ENCODE measurements at places on chromosomes 2 and 18. TPM values are rescaled to one million over a fixed set of nuclear protein-coding genes. Genes with fewer than 3 reads are reported as not detected.

DNA sequence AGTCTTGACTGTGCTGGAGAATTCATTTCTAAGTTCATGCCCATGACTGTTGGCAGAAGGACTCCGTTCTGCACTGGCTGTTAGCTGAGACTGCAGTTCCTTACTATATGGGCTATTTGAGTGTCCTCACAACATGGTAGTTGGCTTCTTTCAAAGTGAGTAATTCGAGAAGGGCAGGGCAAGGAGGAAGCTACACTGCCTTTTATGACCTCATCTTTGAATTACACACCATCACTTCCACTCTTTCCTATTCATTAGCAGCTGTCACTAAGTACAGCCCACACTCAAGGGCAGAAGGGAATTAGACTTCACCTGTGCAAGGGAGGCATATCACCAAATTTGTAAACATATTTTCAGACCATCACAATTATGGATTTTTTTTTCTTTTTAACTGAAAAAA, 55.9 kb upstream of the EPAS1 start:
- no peaks in the 10 kb centered on the region for H3K4me1 ChIP-seq
- H3K36me3 ChIP-seq, result no peaks in the 10 kb centered on the region
- H3K27ac ChIP-seq, result no peak overlapping the region

GRCh38 chr2:184799379-184799778, 201.1 kb downstream of the ZNF804A start:
- H3K27me3 ChIP-seq, result no peaks in the 10 kb centered on the region
- no peaks in the 10 kb centered on the region for H3K4me1 ChIP-seq
- no peak for DNase-seq
- H3K36me3 ChIP-seq, result no peaks in the 10 kb centered on the region
- no peak overlapping the region for H3K4me3 ChIP-seq

- no peak overlapping the region for H3K4me3 ChIP-seq
- no peaks in the 10 kb centered on the region for H3K27me3 ChIP-seq
- peaks cover 17% of the 10 kb centered on the region for H3K4me1 ChIP-seq
- no peak for DNase-seq
Observed at GRCh38 chr2:190984595-190984994, 29.4 kb downstream of the STAT1 start.

DNA sequence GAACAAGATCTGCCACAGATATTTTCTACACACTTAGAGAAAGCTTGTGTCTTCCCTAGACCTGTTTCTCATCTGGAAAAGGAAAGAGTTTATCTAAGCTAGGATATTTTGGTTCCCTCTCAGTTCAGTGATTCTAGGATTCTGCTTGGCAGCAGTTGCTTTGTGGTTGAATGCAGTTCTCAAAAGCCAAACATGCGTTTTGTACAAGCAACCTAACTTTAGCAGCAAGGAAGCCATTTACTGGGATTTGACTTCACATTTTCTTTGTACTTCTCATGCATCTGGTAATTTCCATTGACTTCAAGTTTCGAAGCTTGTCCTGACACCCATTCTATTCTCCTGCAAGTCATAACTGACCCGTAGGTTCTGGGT, 33.3 kb downstream of the VSNL1 start:
- H3K27me3 ChIP-seq, result no peaks in the 10 kb centered on the region
- DNase-seq, result no peak
- H3K4me3 ChIP-seq, result no peak overlapping the region

GRCh38 chr2:163736433-163737189, 803 bp upstream of the FIGN start:
- H3K27me3 ChIP-seq, result no peaks in the 10 kb centered on the region
- peak; percentile 78 for DNase-seq
- no peaks in the 10 kb centered on the region for H3K4me1 ChIP-seq
- peak overlapping the region; percentile 86 for H3K27ac ChIP-seq
- peak overlapping the region; percentile 86 for H3K4me3 ChIP-seq

GRCh38 chr2:123808243-123808642, 216.8 kb upstream of the CNTNAP5 start:
- H3K4me1 ChIP-seq, result no peaks in the 10 kb centered on the region
- H3K4me3 ChIP-seq, result no peak overlapping the region
- no peaks in the 10 kb centered on the region for H3K27me3 ChIP-seq
- DNase-seq, result no peak
- no peaks in the 10 kb centered on the region for H3K36me3 ChIP-seq

DNA sequence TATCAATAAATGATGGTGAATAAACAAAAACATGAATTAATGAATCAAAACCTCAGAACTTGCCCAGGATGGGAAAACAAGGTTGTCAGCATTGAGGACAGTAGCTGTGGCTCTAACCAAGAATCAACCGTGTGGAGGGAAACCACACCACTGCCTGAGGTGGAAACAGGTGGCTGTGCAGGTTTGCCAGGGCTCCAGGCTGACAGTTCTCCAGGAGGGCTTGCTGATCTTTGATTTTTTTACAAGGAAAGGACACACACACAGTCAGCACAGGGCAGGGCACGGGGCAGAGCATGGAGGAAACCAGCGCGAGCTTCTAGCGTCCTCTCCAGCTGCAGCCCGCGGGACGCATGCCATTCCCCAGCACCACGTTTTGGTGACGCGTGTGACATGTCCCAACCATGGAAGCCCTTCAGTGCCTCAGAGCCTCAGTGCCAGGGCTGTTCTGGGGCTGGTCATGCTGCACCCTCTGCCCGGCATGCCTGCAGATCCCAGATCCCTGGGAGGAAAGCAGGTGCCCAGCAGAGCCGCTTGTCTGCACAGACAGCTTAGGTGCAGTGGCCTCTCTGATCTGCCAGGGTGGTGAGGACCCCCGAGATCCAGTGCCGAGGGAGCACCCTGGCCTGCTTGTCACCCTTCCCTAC, 15.8 kb upstream of the AGXT start:
- H3K27ac ChIP-seq, result no peak overlapping the region
- H3K4me3 ChIP-seq, result no peak overlapping the region

DNA sequence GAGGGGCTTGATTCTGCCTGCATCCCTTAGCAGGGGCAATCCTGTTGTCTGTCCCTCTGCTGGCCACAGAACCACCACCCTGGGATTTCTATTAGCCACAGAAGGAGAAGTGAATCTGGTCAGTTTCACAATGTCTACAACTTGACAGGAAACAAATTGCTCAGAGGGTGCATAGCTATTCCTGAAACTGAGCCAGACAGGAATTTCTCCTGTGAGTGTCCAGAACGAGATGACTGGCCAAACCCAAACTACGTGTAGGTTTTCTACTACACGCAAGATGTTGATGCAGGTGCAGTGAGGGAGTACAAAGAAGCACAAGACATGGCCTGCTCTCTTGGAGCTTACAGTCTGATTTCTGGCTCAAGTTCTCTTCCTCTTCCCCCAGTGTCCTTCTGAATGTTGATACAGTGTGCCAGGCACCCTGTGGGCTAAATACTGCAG, 201.9 kb downstream of the CLIP4 start:
- no peak overlapping the region for H3K27ac ChIP-seq
- H3K4me1 ChIP-seq, result no peaks in the 10 kb centered on the region
- H3K36me3 ChIP-seq, result no peaks in the 10 kb centered on the region
- H3K27me3 ChIP-seq, result peaks cover 5% of the 10 kb centered on the region
- no peak overlapping the region for H3K4me3 ChIP-seq
- DNase-seq, result no peak

GRCh38 chr18:3256693-3257626, 5.0 kb upstream of the MYL12B start:
- H3K27ac ChIP-seq, result peak overlapping the region; percentile 97
- no peaks in the 10 kb centered on the region for H3K27me3 ChIP-seq
- H3K4me3 ChIP-seq, result no peak overlapping the region
- H3K36me3 ChIP-seq, result peaks cover 7% of the 10 kb centered on the region
- DNase-seq, result peak; percentile 39
- H3K4me1 ChIP-seq, result peaks cover 28% of the 10 kb centered on the region

Gene NMUR1
- total RNA-seq, result 0.48 TPM

- H3K36me3 ChIP-seq, result no peaks in the 10 kb centered on the region
- H3K27ac ChIP-seq, result peak overlapping the region; percentile 85
- H3K27me3 ChIP-seq, result no peaks in the 10 kb centered on the region
- peaks cover 68% of the 10 kb centered on the region for H3K4me1 ChIP-seq
- H3K4me3 ChIP-seq, result no peak overlapping the region
Observed at GRCh38 chr2:189557373-189557772, 23.2 kb downstream of the SLC40A1 start.

GRCh38 chr2:238093181-238094140, 6.7 kb upstream of the ESPNL start:
- no peaks in the 10 kb centered on the region for H3K4me1 ChIP-seq
- H3K27me3 ChIP-seq, result no peaks in the 10 kb centered on the region
- no peak overlapping the region for H3K27ac ChIP-seq
- no peaks in the 10 kb centered on the region for H3K36me3 ChIP-seq

Gene ST8SIA5
- total RNA-seq, result 0.44 TPM
